ENCODE measurements at places on chromosomes 5 and 9.

GRCh38 chr9:6305954-6306563 lies 22.1 kb upstream of the TPD52L3 start:
- no peak for DNase-seq

- DNase-seq = no peak
Measured at GRCh38 chr9:133132174-133132573, 11.1 kb upstream of the RALGDS start.

DNA sequence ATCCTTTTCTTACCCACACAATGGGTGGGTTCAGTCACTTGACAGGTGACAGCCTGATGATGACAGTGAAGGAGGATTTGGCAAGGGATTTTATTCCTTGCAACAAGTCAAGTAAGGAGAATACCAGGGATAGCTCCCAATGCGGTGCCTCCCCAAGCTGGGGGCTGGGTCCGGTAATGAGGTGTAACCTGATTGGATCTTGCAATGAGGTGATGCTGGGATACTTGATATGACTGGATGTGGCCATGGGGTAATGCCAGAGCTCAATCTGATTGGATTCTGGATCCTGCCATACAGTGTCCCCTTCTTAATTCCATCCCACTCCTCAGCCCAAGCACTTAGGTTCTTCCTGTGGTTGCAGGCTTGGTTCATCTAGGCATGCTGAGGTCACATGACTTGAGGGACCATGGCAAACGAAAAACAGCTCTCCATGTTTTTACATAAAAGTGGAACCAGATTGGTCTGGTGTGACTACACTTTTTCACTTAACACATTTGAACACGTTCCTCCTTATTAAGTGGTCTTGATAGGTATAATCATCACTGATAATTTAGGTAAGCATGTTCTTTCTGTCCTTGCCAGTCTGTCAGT lies 181.1 kb downstream of the PDZD2 start:
- DNase-seq = no peak

GRCh38 chr5:68379275-68380036 lies 163.9 kb downstream of the PIK3R1 start:
- no peak for DNase-seq

GRCh38 chr5:37436146-37436934 lies 57.2 kb downstream of the WDR70 start:
- no peak for DNase-seq

All from activated naive CD4-positive, alpha-beta T cell treated with Interleukin-2 at 50 U/mL for 16 hours (primary cell).